ENCODE measurements at places on chromosomes 7 and 10.

DNA sequence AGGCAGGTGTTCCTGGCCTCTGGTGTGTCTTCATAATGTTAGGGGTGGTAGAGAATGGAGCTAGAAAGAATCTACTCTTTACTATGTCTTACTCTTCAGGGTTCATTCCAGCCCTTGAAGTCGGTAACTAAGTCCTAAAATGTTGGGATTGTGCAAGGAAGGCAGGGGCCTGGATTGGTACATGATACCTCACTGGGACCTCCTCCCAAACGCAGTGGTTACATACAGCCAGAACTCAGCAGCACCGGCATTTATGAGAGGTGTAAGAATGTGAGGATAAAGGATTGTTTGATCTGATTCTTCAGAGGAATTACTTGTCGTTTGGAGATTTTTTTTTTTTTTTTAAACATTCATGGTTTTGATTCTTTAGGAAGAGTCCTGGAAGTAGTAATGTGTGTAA, 6.9 kb downstream of the COMTD1 start:
- DNase-seq, result no peak

GRCh38 chr7:127781081-127781480, 129.1 kb downstream of the SND1 start:
- DNase-seq, result no peak

DNA sequence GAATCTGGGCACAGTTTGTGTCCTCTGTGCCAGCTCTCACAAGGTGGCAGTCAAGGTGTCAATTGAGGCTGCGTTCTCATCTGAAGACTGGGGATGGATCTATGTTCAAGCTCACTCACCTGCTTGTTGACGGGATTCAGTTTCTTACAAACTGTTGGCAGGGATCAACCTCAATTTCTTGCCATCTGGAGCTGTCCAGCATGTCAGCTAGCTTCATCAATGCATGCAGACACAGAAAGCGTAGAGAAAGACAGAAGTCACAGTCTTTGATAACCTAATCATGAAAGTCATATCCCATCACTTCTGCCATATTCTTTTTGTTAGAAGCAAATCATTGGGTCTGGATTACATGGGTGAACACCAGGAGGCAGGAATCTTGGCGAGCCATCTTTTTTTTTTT, 32.0 kb upstream of the WAPL start:
- DNase-seq, result no peak

DNA sequence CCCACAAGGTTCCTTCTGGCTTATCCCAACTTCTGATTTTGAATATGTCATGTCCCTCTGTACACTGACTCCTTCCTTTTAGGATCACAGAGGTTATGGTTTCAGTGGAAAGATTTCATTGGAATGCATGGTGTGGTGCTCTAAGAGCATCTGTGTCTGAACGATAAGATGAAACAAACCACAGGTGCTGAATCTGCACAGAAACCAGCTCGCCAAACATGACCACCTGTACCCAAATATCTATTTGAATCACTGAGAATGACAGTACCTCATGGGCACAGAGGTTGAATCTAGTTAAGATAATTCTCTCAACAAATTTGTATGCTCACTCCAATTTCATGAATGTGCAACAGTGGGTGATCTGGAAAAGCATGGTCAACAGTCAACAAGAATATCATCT, 105.3 kb downstream of the DGKI start:
- no peak for DNase-seq

DNA sequence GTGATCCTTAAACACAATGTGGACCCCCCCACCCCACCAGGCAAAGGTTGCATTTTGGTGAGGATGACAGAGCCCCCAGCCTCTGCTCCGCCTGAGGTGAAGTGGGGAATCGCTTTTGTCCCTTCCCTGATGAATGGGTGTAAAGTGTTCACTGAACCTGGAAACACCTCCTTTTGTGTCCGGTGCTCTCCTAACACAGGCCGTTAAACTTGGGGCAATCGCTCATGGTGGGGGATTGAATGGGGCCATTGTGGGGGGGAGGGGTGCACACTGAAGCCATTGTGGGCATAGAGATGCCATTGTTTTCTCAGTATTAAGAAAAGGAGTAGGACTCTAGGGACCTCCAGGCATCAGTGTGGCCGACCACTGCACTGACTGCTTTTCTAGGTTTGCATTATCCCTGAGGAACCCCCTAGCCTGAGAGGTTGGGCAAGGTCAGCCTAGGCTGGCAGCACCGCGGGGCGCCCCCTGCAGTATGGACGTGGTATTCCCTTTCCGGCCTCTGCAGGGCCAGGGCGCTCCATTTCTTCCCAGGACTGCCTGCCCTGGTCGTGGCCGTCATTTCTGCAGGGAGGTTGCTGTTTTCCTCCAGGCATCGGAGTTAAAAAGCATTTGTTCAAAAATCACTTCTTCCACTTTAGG, 158.3 kb downstream of the TCF7L2 start:
- no peak for DNase-seq

GRCh38 chr10:37710831-37711616, 146.4 kb downstream of the ZNF248 start:
- DNase-seq, result no peak

DNA sequence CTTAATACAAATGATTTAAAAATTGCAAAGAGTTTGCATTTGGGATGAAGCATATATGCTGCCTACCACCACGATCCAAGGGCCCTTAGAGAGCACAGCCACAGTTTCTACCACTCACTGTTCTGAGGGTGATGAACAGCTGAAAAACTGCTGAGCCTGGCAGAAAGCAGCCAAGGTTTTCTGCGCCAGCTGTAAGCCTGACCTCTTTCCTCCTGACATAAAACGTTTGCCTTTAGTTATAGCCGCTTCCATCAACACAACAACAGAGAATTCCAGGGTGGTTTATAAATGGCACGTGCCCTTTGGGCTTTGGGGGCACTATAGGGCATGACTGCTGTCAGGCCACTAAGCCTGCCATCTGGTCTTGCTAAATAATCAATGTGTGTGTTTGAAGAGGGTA, 222.8 kb downstream of the RELN start:
- no peak for DNase-seq
